ENCODE measurements at places on chromosomes 11 and 22.

DNA sequence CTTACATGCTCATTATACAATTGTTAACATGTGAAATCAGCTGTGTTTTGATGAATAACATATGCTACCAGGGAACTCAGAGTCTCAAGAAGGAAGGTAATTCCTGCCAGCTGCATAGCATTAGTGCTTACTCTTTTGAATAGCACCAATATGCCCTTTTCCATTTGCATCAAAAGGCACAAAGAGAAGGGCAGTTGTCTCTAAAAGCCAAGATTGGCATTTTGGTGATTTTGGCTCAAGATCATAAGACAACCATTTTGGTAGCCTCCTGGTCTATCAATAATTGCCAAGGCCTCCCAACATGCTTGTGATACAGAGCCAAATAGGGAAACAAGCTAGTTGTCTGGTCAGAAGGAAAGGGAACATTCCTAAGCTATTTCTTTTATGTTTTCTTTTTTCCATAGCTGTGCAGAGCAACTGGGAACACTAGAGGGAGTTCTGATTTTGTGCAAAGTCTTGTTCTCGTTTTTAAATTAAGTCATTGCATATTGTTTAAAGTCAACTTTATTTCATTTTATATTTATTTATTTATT is 416.7 kb upstream of the CHORDC1 start:
- DNase-seq, result no peak

- DNase-seq, result no peak
Observed at GRCh38 chr11:131195661-131196517, 174.5 kb upstream of the NTM start.

DNA sequence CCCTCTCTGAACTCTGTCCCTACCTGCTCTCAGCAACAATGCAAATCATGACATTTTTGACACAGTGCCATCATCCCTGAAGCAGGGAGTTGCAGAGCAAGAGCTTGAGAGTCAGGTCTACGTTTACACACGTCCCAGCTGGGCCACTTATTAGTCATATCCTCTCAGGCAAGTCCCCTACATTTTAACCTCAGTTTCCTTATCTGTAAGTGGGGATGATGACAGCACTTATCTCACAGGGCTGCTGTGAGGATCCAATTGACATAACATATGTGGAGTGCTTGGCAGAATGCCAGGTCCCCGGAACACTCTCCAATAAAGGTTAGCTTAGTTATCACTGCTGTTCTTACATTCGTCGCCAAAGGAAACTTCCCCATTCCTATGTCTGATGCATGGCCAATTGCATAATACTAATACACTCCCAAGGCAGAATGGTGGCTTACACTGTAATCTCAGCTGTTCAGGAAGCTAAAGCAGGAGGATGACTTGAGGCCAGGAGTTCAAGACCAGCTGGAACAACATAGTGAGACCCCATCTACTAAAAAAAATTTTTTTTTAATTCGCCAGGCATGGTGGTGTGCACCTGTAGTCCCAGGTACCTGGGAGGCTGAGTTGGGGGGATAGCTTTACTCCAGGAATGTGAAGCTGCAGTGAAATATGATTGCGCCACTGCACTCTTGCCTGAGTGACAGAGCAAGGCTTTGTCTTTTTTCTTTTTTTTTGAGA is 16.6 kb downstream of the ASCC2 start:
- DNase-seq, result no peak

- no peak for DNase-seq
Observed at GRCh38 chr11:65431451-65432099, 9.0 kb downstream of the NEAT1 start.

GRCh38 chr11:5476186-5476819 is 12.2 kb upstream of the OR52D1 start:
- DNase-seq, result no peak

DNA sequence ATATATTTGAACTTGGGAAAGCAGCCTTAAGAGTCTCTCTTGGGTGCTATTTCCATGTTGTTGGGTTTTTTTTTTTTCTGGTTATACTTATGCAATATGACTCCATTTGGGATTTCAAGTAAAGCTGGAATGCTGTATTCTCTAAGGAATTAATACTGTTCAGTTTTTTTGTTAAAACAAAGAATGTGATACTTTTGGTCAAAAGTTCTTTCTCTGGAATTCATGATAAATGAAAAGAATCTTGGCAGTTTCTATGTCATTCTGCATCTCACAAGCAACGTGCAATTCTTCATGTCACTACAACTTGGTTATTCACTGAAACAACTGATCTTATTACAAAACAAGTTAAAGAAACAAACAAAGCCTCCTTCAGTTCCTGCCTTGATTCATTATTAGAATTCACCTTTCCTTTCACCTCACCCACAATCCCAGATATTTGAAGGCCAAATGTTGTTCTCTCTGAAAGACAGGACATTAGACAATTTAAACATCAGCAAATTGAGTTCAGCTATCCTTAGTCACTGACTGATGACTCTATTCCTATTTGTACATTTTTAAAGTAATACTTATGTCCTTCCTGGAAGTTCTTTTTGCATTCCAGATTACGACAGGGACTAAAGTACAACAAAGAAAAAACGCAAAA is 176.2 kb downstream of the SBF2 start:
- DNase-seq, result no peak

DNA sequence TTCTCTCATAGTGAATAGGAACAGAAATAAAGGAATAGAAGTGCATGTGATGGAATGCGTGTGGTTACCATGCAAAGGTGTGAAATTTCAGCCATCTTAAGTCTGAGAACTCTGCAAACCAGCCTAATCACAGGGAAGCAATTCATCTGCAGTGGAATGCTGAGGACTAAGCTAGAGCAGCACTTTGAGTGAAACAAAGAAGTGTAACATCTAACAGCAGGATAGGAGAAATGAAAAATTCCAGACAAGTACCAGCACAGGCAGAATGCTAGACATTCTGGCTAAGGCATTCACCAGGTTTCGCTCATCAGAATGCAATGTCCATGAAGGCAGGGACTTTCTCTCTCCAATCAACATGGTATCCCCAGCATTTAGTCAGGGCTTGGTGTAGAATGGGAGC is 41.2 kb upstream of the SLC36A4 start:
- no peak for DNase-seq

DNA sequence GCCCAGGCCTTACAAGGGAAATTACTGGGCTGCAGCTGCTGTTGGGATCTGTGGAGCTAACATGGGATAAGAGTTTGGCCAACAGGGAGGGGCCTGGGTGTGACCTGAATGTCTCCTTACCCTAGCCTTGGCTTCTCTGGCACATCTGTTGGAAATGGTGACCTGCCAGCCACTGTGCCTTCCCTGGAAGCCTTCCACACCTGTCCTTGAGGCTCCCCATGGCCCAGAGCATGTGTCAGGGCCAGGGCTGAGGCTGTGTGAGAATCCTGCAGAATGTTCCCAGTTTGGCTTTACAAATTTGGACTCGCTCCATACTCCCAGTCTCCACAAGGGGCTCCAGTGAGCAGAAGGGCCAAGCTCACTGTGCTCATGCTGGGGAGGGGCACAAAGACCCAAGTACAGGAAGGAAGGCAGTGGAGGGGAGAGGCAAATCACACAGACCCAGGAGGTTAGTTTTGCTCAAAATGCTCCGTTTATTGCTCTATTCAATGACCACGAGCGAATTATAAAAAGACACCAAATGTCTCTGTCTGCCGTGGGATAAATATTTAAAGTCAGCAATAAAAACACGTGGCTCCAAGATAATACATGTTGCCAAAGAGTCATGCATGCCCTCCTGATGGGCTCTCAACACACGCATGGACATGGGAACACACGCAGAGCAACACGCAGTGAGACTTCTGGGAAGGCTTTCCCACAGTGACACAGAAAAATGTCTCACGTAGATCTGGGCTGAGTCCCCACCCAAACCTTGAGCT is 1.7 kb upstream of the IGSF22 start:
- DNase-seq, result peak; percentile 41

- DNase-seq, result no peak
Observed at GRCh38 chr11:28026634-28027290, 81.2 kb downstream of the KIF18A start.

- no peak for DNase-seq
Observed at GRCh38 chr11:46117842-46118241, 3.4 kb downstream of the PHF21A start.

DNA sequence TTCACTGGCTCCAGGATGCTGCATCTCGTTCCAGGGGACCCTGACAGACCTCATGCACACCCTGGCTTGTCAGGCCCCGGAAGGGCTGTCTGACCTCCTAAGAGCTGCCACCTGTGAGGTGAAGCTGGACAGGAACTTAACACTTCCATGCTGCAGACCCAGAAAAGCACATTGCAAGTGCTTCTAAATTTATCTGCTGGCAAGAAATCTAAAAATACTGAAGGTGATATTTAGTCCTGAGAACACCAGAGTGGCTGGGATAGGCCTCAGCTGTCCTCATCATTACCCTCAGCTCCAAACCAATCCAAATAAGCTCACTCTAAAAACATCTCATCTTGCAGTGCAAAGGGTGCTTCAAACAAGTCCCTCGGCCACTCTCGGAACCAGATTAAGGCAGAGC is 46.7 kb downstream of the ABTB2 start:
- no peak for DNase-seq

DNA sequence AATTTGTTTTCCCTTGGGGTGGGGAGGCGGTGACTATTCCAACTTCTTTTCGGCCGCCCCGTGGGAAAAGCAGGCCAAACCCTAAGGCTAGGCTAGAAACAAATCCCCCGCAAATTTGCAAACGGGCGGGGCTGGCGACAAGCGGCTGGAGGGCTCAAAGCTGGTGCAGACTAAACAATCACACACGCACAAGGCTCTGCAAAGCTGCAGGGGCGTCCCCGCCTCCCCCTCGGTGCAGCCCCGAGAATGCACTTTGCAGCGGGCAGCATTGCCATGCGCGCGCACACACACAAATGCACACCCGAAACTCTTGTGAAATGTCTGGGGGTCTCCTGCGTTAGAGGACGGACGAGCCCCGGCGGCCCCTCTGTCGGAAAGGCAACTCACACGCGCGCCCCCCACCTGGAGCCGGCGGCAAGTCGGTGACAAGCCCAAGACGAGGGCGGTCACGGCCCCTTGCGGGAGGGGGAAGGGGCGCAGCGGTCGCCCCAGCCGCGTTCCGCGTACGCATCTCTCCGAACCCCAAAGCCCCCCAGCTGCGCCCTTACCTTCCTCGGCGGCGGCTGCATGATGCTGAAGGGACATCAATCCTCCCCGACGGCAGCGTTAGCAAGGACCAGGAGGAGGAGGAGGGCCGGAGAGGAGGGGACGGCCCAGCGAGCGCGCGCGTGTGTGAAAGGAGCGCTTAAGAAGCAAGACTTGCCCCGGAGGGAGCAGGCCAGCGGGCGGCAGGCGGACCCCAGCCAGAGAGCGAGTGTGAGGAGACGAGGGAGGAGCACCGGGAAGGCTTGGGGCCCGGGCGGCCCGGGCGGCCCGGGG is 600 bp downstream of the FCHSD2 start:
- peak; percentile 37 for DNase-seq

GRCh38 chr11:1504138-1504537 is 17.6 kb upstream of the MOB2 start:
- no peak for DNase-seq

- no peak for DNase-seq
Observed at GRCh38 chr11:47889714-47890441, 41.7 kb upstream of the NUP160 start.

- no peak for DNase-seq
Observed at GRCh38 chr11:44224867-44225501, 85.0 kb downstream of the ALX4 start.

DNA sequence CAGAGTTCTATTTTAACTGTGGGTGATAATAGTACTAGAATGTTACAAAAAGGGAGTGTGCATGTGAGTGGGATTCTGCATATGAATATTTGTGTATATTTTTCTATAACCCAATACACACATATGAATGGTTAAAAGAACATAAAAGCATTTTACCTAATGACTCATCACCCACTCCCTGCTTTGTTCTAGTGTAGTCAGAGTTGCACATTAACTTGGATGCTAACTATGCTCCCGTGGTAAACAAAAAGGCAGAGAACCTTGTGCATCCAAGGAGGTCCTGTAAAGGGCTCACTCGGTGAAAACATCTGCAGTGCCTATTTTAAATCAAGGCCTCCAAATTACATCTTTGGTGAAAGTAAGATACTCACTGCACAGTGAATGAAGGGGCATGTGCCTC is 1289.4 kb downstream of the LRRC4C start:
- no peak for DNase-seq

GRCh38 chr11:114314096-114314495 is 17.9 kb downstream of the NNMT start:
- DNase-seq, result no peak

DNA sequence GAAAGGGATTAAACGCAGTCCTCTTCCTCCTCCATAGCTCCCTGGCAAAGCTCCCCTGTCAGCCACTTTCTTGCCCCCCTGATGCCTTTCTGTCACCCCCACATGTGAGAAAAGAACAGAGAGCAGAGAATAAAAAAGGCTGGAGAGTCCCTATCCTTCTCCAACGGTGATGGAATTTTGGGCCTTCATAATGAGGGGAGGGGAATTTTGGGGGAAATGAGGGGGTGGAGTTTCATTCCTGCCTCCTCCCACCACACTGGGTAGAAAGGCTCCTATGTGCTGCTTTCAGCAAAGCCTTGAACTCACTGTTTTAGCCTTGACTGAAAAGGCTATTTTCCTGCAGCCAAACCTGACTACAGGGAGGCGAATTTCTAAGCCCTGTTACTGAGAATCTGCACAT is 59.3 kb downstream of the C11orf58 start:
- DNase-seq, result no peak

GRCh38 chr22:35785181-35785923 is 67.7 kb downstream of the APOL5 start:
- DNase-seq, result no peak

- peak; percentile 34 for DNase-seq
Observed at GRCh38 chr11:30196400-30197206, 34.2 kb upstream of the FSHB start.

GRCh38 chr22:32255726-32256125 is 579 bp upstream of the SLC5A4 start:
- no peak for DNase-seq
